Activated CD4-positive, alpha-beta T cell treated with anti-CD3 and anti-CD28 coated beads for 24 hours (primary cell): ENCODE measurements at places on chromosomes 6 and 20.

GRCh38 chr6:11900662-11901598 is 111.2 kb upstream of the HIVEP1 start:
- DNase-seq, result no peak

DNA sequence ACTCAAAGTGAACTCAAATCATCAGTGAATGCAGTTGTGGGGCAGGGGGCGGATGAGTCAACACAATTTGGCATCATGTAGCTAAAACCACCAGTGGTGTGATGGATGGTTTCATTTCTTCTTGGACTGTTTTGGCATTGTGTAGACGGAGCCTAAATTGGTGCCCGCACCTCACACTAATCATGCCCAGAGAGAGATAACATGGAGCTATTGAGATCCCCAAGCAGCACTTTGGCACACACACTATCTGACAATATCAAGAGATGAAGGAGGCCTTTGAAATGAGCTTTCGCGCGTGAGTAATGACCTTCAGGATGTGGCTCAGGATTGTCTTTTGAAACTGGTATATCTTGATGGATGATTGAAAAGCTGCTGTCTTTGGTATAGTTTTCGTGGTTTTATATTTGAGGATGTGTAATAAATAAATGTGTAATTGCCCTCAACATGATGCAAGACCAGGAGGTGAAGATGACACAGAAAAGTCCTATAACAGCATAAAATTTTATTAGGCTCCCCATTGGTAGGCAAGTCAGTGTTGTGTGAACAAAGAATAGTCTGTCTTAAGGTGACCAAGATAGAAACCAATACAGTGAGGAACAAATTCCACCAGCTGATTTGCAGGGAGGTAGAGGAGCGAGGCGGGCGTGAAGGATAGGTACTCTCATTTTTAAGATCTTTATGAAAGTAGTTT is 174.2 kb downstream of the TSHZ2 start:
- DNase-seq, result peak; percentile 22

DNA sequence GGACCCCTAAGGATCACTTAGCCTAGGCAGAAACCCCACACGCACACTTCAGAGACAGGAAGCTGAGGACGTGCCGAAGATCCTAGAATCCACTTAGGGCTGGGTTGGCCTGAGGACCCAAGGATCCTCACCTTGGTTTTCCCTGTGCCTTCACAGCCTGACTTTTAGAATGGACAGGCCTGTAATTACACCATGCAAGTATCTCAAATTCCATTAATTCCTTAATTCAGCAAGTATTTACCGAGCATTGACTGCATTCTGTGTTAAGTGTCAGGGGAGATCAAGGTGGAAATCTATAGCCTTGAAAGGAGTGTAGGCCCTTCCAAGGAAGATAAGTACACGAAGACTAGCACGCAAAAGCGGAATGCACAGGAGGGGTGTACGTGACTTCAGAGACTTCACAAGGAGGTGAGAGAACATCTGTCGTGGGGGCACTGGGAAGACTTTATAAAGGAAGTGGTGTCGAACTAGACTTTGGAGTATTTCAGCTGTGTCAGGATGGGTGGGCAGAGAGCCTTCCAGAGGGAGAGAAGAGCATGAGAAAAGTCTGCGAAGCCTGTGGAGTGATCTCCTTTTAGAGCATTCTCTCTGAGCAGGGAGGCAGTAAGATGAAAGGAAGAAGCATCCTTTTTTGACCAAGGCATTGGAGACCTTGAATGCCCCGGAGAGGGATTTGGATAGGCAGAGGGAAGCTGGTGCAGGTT is 4.0 kb downstream of the DSP start:
- DNase-seq, result no peak

DNA sequence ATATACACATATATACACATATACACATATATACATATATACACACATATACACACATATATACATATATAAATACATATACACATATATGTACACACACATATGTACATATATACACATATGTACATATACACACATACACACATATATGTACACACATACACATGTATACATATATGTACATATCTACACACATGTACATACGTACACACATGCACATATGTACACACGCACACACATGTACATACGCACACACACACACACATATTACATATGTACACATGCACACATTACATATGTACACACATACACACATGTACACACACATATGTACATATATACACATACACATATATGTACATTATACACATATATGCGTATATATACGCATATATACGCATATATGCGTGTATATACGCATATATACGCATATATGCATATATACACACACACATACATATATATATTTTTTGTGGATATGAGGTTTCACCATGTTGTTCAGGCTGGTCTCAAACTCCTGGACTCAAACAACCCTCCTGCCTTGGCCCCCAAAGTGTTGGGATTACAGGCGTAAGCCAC is 27.2 kb downstream of the SRC start:
- no peak for DNase-seq
